ENCODE measurements at places on chromosomes 5 and 9.

GRCh38 chr5:176529741-176530141, 7.5 kb downstream of the RNF44 start:
- DNase-seq: no peak

- DNase-seq: no peak
Observed at GRCh38 chr9:84754881-84755280, 85.4 kb downstream of the NTRK2 start.

DNA sequence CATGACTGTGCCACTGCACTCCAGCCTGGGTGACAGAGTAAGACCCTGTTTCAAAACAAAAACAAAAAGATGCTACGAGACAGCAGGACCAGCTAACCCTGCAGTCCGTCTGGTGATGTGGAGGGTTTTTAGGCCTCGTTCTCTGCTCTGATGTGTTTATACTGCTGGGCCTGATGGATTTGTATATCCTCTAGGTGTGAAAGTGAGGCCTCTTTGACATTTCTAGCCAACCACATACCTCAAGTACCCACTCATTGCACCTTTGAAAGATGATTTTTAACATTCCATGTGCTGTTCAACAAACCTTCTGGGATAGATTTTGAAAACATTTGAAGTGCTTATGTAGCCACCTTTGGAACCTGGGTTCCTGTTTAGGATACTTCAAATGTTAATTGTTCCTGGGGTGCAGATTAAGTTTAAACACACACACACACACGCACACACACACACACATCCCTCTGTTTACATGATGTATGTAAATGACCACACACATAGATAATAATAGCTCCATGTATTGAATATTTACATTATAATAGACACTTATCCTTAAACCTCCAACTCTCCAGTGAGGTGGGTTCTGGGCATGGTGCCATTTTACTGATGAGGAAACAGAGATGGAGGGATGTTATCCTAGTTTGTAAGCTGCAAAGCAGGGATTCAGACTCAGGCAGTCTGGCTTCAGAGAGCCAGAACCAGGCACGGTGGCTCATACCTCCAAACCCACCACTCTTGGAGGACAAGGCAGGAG, 48.8 kb upstream of the GOLPH3 start:
- no peak for DNase-seq

DNA sequence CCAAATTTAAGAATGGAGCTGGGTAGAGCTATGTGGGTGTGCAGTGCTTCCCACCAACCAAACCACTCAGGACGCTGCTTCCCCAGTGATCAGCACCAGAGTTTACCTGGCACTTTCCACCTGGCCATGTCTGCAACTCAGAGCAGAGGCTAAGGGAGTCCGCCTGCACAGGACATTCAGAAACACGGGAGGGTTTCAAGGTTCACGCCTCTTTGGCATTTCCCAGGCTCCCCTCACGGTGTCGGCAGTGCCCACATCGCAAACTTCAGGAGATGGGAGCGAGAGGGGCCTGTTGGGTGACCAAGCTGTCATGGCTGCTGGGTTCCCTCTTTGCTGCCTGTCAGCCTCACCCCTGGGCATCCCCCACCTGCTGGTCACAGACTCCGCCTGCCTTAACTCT, 161.5 kb downstream of the NXNL2 start:
- DNase-seq: no peak

- no peak for DNase-seq
Observed at GRCh38 chr9:14221558-14221957, 92.4 kb downstream of the NFIB start.

DNA sequence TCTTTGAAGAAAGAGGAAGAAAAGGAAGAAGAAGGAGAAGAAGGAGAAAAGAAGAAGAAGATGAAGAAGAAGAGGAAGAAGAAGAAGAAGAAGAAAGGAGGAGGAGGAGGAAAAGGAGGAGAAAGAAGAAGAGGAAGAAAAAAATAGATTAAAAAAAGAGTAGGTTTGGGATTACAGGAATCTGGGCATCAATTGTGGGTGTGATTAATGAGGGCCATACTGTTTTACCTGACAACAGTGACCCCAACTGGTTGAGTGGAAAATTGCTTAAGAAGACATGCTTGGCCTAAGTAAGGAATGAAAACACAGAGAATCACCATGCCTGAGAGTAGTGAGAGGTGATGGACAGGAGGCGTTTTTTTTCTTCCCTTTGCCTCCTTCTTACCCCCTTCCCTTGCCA, 114.6 kb downstream of the FAM170A start:
- DNase-seq: no peak

GRCh38 chr9:95058121-95058785, 259.3 kb downstream of the FANCC start:
- no peak for DNase-seq

- no peak for DNase-seq
Observed at GRCh38 chr9:22863106-22863505, 416.5 kb downstream of the DMRTA1 start.

GRCh38 chr9:134040176-134040565, 14.9 kb downstream of the BRD3OS start:
- DNase-seq: no peak
